ENCODE measurements at places on chromosomes 12 and 14.

GRCh38 chr14:74586681-74587362 is 25.2 kb downstream of the LTBP2 start:
- no peak for DNase-seq

- DNase-seq, result no peak
These were observed 77.6 kb upstream of the PRKD1 start for GRCh38 chr14:30005114-30005808.

- DNase-seq, result no peak
These were observed 1.2 kb upstream of the LRP1-AS start for GRCh38 chr12:57148469-57149244.

DNA sequence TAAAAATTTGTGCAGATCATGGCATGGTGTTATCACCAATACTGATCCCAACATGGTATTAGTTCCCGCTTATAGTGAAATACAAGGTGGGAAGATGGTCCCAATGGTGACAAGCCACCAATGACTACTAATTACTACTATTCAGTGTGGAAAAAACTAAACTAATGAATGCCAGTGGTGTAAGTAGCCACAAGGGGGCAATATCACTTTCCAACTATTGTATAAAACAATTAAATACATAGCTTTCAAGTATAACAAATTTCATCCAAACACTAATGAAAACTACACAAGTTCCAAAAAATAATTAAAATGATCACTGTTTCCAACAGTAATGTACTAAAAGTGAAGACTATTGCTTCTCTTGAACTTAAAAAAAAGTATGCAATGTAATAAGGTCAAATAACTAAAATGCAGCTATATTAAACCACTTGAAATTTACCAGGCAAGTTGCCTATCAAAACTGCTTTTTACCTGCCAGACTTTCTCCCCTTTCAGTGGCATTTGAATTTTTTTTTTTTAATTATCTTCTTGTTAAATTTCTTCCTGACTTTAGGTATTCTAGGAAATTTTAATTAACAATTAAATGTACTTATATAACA is 58.0 kb downstream of the PAPLN start:
- no peak for DNase-seq

- DNase-seq, result no peak
These were observed 1568.2 kb upstream of the SEL1L start for GRCh38 chr14:83101846-83102245.

DNA sequence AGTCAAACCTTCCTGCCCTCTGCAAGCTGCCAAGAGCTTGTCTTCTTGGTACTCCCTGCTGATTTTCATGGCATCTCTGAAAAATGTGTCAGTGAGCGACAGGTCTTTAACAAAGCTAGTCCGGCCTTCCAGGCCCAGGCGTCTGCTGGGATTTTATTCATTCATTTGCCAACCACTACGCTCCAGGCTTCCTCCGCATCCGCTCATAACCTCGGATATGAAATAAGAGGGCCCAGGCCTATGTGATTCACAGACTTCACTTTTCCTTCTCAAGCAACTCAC is 13.8 kb downstream of the TSPAN9 start:
- DNase-seq, result no peak

GRCh38 chr14:59020382-59020781 is 168.1 kb upstream of the DAAM1 start:
- no peak for DNase-seq

DNA sequence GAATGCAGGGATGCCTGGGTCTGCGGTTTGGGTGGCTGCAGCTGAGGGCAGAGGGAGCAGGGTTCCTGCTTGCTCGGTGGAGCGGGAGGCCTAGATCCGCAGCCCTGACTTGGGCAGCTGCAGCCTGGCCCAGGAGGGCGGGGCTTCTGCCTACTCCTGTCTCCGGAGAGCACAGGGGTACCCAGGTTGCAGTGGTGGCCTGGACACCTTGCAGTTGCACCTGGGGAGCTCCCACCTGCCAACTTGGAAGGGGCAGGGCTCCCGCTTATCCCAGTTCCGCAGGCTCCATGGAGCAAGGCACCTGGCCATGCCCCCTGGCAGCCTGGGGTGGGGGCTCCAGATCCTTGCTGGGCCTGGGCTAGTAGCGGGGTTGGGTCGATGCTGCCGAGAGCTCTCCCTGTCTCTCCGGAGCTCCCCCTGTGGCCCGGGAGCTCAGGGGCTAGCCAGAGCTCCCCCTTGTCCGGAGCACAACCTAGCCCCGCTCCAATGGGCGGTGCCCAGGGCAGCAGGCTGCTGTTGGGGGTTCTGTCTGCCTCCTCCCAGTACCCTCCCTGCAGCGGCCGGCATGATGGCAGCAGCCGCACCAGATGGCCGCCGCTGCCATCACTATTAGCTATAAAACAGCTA is 136.4 kb downstream of the PTPRR start:
- DNase-seq, result no peak

- DNase-seq, result no peak
These were observed 682 bp upstream of the TRIP11 start for GRCh38 chr14:92040431-92041051.

DNA sequence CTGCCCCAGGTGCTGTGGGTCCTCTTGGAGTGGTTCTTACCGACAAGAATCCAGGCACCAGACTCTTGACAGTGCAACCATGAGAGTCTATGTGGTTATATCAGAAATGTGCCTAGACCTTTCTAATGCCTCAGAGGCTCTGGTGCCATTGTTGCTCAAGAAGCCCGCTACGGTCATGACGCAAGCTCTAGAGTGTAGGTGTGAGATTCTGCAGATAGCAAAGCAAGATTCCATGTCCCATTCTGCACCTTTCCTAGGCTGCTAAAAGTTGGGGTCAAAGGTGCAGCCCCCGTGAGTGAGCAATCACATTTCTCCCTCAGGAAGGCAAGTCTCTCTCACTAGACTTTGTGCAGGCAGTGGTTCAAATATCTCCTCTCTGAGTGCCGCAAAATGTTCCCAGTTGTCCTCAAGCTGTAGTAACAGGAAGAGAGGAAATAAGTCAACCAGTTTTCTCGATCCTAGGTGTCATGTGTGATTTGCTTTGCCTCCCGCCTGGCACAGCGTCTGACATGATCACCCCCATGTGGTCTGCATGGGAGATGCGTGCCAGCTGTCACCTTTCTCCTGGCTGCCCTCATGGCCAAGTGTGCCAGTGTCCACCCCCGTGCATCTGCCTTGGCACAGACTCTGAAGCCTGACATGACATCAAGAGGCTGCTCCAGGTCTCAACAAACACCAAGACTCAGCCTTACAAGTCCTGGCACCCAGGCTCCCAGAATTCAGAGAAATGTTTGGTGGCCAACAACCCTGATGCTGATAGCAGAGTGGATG is 122.5 kb upstream of the COCH start:
- DNase-seq, result no peak

DNA sequence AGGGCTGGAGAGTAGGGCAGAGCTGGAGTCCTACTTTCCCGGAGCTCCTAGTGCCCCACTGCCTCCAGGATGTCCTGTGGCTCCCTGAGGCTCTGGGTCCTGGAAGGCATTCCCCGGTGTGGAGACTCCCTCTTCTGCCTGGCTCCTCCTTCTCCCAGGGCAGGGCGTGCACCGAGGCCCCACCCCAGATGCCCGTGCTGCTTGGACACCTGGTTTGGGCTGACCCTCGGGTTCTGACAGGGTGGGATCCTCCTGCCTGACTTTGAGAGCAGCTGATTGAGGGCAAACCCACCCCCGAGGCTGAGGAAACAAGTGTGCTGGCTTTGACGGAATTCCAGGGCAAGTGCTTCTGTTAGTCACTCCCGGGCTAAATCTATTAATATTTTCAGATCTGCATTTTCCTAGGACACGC is 15.4 kb downstream of the TEAD4 start:
- DNase-seq, result no peak

- no peak for DNase-seq
These were observed 57.9 kb upstream of the SLC38A2 start for GRCh38 chr12:46430340-46430948.

DNA sequence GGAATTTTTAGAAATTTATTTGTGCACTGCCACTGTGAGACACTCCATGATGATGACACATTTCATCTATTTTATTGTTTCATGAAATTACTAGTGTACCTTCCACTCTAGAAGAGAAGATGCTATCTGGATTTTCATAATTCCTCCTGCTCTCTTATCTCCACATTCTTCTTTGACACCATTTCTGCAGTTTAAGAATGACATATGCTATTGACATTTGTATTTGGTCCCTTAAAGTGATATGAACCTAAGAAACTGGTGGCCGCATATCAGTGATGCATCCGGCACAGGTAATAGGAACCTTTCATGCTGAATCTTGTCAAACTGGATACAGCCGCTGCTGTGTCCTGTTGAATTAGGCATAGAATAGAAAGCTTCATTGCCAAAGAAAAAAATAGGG is 696.3 kb downstream of the TMEM121 start:
- no peak for DNase-seq

DNA sequence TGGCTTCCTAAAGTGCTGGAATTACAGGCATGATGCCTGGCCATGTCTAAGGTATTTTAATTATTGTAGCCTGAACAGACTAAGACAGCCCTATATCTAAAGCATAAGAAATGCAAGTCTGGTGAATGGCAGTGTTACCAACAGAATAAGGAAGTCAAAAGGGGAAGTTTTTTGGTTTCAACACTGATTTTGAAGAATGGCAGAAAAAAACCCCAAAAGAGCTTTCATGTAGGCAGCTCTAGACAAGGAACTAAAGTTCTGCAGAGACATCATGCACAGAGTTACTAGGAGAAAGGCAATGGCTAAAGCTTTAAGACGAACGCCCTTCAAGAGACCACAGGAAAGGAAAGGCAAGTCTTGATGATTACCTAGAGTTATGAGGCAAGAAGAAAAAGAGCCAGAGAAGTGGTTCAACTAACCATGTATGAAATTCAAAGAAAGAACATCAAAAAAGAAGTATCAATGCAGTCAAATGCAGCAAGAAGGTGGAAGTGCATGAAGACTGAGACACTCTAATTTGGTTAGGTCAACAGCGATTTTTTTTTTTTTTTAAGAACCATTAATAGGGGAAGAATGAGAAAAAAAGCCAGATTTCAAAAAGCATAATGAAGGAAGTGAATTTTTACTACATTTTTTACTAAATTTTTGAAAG is 50.8 kb downstream of the RPS6KA5 start:
- DNase-seq, result no peak

DNA sequence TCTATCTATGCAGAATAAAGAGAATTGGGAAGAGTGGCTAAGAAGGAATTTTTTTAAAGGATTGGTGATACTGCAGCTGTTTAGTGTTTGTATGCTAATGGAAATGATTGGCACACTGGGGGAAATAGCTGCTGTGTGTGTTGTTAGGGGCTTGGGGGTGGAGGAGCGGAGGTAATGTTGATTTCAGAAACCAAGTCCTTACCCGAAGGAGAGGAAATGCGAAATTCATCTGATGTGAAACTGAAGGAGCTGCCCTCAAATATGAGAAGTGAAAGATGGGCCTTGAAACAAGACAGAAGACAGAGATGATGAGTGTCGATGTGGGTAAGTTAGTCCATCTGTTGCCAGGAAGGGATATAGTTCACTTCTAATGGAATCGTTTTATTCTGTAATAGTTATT is 21.2 kb upstream of the RNASE12 start:
- no peak for DNase-seq

DNA sequence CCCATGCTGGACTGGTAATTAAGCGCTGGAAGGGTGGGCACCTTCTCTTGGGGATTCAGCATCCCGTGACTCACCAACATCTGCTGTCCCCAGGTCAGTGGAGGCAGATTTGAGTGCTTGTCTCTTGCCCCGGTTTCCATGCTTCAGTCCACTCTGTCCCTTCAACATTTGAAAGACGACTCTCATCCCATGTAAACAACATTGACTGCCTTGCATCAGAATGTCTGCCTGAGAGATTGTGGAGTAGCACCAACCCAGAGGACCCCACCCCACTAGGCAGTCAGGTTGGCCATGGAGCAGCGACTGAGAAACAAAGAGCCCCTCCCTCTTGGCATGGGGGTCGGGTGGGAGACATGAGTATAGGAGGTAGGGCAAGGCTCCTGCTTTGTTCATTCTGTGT is 4.9 kb upstream of the STAC3 start:
- DNase-seq, result no peak

DNA sequence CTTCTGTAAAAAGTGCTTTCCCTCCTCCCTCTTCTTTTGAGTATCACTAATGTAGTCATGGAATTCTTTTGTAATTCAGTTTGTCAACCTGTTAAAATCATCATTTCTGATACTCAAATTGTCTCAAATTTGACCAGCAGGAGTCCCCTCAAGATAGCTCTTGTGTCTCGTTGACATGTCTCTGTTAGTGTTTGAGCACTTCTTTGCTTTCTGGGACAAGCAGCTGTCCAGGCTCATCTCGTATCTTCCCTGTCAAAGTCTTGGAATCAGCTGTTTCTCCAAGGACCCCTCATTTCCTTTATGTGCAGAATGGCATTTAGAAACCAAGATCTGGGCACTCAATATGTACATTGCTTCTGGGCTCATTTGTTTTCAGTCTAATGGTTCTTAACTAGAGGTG is 10.7 kb downstream of the CIPC start:
- no peak for DNase-seq

GRCh38 chr12:116959845-116960514 is 49.2 kb downstream of the FBXW8 start:
- DNase-seq, result no peak

DNA sequence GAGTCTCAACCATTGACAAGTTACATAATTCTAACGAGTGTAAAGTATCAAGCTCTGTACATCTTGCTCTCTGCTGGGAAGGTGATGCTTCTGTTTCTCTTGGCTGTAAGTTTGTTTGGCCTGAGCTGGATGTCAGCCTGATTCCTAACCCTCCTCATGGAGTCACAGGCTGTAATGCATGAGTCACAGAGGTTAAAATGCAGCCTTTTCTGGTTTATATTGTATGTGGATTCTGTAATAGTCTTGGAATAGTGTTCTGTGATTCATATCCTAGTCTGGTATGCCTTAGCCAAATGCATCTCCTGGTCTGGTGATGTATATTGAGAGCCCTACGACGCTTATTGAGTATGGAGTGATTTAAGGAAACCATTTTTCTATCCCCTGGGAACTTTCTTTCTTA is 104.5 kb upstream of the FRMD6 start:
- DNase-seq, result no peak

DNA sequence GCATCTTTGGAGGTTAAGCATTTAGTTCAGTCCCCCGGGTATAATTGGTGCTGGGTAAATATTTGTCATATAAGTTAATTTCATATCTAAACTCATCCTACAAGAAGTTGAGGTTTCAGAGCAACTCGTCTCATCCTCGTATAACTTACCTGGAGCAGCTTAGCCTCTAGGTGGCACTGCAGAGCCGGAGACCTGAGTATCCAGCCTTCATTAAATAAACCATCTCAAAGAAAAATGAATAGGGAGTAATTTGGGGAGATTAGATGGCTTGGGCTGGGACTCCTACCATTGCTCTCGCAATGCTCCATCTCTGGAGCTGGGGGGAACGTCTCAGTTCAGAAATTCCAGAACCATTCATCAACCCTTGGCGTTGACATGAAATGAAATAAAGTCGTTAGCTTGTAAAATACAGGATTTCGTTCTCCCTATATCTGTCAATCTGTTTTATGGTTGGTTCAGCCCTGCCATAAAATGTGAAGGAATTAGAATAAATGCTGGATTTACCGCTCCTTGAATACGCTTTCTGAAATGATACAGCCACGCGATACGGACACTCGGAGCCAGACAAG is 122.9 kb upstream of the TMEM132D start:
- DNase-seq, result no peak

All from stimulated activated CD8-positive, alpha-beta memory T cell treated with anti-CD3 and anti-CD28 coated beads, Interleukin-4, amount 100 ng/mL, for 4 hours (primary cell).